ENCODE measurements at places on chromosomes 2 and 18.
A peak's percentile ranks its signal among the peaks of the same experiment; 100 is the strongest.

GRCh38 chr18:32139835-32140283 is 48.2 kb downstream of the RNF138 start:
- no peak for DNase-seq

- DNase-seq, result no peak
These were observed 136.9 kb downstream of the GAREM1 start for GRCh38 chr18:32333781-32334180.

GRCh38 chr2:23120161-23120560 is 264.8 kb upstream of the KLHL29 start:
- no peak for DNase-seq

GRCh38 chr2:101440127-101440738 is 34.7 kb downstream of the RFX8 start:
- DNase-seq, result no peak

GRCh38 chr2:121650315-121650930 is 1.2 kb upstream of the CLASP1 start:
- no peak for DNase-seq

DNA sequence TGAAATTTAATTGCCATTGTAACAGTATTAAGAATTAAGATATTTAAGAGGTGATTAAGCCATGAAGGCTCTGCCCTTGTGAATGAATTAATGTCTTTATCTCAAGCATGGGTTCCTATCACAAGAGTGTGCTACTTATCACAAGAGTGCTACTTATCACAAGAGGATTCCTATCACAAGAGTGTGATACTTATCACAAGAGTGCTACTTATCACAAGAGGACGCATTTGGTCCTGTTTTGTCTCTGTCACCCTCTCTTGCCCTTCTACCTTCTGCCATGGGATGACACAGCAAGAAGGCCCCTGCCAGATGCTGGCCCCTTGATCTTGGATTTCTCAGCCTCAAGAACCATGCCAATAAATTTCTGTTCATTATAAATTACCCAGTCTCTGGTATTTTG is 13.2 kb upstream of the COL5A2 start:
- no peak for DNase-seq

- no peak for DNase-seq
These were observed 39.1 kb upstream of the FIGN start for GRCh38 chr2:163774862-163775261.

DNA sequence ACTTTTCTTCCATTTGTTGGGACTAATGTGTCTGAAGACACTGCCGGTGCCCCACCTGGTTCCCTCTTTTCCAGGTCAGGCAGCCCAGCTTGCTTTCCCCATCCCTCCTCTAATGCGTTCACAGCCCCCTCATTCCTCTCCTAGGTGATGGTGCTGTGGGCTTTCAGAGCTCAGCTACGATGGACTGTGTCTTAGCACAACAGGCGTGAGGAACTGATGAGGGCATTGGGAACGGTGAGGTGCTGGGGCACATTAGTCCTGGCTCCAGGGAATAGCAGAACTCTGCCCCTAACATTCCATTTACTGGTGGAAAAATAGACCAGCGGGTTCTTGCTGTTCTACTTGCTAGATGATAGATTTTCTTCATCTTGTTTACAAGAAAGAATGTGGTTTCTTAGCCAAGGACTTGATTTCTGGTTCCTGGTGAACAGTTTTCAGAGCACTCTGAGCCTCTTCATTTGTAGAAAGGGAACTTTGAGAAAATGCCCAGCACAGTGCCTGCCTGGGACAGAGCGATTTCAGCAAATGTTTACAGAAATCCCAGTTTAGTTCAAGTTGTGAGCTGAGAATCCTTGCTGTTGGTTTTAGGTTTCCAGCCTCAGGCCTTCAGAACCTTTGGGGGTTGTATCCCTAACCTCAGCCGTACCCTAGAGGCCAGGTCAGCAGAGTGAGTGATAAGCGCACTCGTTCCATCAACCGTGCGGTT is 42.5 kb downstream of the LDLRAD4 start:
- no peak for DNase-seq

DNA sequence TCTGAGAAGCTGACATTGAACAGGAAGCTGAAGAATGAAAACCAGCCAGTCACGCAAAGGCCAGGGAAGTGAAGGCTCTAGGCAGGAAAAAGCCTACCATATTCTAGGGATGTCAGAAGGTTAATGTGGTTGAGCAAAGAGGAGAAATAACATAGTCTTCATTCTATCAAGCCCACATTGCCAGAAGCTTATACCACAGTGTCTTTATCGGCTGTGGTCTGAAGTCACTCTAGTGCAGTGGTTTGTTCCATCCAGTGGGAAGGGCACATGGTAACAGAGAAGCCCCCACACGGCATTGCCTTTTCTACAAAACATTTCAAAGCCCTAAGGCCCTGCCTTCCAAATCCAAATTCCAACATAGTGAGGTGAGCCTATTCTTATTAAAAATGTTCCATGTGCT is 311.3 kb downstream of the TNS1 start:
- DNase-seq, result no peak

GRCh38 chr2:142285480-142285879 is 154.7 kb upstream of the LRP1B start:
- DNase-seq, result no peak

DNA sequence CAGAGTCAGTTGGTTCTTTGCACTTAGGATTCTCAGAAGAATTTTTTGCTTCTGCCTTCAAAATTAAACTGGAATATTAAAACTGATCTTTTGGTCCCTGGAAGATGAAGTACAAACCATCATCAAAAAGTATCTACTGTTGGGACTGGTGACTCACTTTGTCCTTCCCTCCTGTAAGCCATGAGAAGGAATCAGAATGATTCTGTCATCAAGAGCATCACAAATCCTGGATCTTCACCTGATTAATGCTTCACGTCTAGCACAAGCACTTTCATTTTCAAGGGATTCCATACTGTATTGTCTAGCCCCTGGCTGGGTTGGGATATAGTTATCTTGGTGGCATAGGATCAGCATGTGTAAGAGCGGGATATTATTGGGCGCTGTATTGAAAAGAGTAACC is 69.3 kb upstream of the CYP1B1 start:
- DNase-seq, result no peak

GRCh38 chr18:73900106-73900835 is 247.4 kb downstream of the FBXO15 start:
- DNase-seq, result no peak

DNA sequence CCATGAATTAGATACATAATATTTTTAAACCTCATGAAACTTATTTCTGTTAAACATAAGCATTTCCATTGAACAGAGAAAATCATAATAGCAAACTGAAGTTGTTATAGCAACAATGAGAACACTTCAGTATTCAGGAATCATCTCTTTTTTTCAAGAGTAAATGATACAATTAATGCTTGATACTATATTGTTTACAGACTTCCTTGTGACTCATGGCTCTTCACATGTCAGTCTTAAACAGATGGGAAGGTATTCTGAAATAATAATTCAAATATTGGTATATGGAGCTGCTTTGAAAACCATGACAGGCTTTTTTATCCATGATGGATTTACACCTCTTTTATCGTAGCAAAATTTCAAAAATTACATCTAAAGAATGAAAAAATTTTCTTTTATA is 226.5 kb upstream of the RBMS1 start:
- DNase-seq, result no peak

DNA sequence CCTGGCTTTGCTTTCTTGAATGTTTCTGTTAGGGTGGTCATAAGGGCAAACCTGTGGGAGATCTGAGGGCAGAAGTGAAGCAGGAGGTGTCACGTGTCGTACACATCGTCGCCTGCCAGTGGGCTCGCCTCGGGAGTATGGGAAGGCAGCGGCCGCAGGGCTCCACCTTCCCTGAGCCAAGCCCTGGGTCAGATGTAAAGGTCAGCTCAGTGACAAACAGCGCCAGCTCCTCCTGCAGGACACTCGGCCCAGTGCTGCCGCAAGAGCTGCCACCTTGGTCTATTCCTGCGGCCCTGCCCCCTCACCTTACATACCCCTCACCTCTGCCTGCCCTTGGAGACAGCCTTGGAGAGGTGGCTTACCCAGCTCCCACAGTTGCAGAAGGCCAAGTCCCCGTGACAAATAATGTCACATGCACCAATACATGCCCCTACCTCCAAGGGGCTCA is 64.2 kb downstream of the PSMG2 start:
- no peak for DNase-seq

GRCh38 chr2:29844713-29845326 is 76.6 kb downstream of the ALK start:
- no peak for DNase-seq

DNA sequence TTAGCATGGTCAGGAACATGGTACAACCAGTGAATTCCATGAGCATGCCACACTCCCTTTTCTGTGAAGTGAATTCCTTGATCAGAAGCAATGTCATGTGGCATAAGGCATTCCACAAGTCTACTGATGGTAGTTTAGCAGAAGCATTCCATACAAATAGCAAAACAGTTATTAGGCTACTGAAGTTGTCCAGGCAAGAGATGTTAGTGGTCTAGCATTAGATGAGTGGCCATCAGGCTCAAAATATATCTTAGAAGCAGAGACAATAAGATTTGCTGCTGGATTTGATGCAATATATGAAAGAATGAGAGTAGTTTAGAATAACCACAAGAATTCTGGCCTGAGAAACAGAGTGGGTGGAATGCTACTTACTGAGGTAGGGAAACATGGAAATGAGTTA is 355.3 kb upstream of the NRXN1 start:
- DNase-seq, result no peak

DNA sequence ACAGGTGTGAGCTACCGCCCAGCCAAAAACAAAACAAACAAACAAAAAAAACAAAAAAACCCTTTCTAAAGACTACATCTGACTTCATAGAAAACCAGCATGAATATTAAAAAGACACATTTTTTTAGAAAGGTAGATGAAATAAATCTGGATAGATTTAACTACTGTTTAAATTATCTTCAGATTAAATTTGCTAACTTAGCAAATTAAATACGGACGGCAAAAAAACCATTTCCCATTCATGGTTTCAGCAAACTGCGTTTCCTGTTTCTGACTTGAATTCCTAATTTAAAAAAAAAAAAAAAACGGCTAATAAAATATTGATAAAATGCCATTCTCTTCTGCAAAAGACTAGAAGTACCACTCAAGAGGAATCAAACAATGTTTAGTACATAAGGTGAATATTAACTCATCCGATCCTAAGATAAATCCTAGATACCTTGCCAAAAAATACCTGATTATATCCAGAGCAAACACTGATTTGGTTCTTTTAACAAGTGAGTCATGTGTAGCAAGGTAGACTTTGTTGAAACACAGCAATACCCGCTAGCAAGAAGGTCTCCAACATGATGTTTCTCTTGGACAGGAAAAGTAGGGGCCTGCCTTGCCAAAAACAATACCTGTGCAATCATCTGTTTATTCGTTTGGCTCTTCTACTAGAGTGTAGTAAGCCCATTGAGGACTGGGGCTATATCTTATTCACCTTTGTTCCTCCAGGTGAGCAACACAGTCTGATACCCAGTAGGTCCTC is 96.2 kb downstream of the BARD1 start:
- no peak for DNase-seq

- DNase-seq, result no peak
These were observed 86.8 kb downstream of the SEMA4F start for GRCh38 chr2:74740741-74741431.

- no peak for DNase-seq
These were observed 816 bp downstream of the GALNT14 start for GRCh38 chr2:31137211-31138036.

GRCh38 chr2:64848363-64848762 is 140.8 kb upstream of the SLC1A4 start:
- no peak for DNase-seq

GRCh38 chr2:39541011-39541930 is 104.2 kb upstream of the MAP4K3 start:
- DNase-seq, result no peak

GRCh38 chr2:194003911-194004310 is 1653.1 kb upstream of the SLC39A10 start:
- no peak for DNase-seq

GRCh38 chr18:3051718-3052410 is 38.9 kb upstream of the LPIN2 start:
- no peak for DNase-seq

- DNase-seq, result no peak
These were observed 269.5 kb downstream of the CYRIA start for GRCh38 chr2:16396171-16396570.

GRCh38 chr18:11149441-11150270 is at the start of gene PIEZO2:
TSS of gene PIEZO2 (minus strand) at chr18:11149569. CDS start at chr18:11148588, 981 bp downstream.
- DNase-seq, result peak; percentile 41

- DNase-seq, result no peak
These were observed 17.2 kb downstream of the PPP3R1 start for GRCh38 chr2:68235090-68235489.
